ENCODE measurements at places on chromosomes 5 and 9.

DNA sequence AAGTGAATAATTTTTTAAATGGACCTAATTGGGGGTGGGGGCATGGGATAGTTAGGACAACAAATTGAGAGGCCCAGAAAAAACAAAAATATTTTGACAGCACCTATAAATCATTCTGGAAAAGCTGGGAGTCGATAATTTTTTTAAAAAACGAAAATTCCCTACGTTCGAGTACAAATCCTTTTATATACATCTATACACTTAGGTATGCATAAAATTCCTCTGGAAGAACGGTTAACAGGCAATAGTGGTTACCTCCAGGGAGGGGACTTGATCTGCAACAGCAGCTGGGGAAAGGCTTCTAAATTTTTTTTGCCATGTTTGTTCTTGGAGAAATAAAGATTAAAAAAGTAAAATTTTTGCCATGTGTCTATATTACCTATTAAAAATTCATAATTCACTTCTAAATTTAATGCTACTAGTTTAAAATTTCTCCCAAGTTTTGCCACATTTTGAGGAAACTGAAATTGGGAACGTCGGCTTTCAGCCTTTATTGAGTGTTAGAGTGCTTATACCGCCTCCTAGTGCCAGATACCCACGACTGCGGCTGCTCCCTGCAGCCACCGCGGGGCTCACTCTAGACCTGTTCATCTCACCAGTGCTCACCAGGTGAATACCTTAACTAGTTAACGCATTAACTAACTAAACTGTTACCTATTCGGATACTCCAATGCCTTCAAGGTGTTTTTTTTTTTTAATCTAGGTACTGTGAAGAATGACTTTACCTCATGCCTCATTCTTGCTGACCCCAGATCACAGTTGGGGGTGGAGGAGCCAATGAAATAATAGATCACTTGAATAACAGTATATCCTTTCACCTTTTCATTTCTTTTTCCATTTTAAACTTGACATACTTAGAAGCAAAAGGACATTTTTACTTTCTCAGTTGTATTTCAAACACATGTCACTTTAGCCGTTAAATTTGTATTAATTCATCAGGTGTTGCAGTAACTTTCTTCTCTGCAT, 1.8 kb upstream of the BHMT start:
- no peak for DNase-seq

DNA sequence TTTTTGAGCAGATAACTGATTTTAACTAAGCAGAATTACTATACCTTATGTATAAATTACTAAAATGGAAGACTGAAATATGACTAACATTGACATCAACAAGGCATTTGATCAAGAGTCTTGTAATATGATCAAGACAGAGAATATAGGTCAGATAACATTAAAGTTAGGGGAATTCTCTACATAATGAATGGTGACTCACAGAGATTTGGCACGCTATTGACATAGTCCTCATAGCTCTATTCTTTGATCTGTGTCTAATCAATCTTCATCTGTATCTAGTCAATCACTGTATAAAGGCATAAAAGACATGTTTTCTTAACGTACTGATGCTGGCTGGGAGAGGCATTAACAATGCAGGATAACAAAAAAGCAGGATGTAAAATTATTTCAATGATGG, 17.4 kb downstream of the ABITRAM start:
- DNase-seq, result no peak

DNA sequence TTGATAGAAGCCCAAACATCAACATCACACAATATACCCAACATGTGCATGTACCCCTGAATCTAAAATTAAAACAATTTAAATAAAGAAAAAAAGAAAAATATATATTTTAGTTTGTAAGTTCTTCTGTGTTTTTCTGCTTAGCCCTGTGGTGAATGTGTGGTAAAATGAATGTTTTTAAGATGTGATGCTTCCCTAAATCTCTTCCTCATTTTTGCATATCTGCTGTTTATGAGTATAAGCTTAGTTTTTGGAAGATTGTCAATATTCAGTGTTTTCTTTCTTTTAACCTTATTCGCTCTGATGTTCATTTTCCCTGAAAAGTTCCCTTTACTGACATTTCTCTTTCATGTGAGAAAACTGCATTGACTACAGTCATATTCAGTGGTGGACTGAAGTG, 44.4 kb upstream of the DAB2 start:
- DNase-seq, result no peak

DNA sequence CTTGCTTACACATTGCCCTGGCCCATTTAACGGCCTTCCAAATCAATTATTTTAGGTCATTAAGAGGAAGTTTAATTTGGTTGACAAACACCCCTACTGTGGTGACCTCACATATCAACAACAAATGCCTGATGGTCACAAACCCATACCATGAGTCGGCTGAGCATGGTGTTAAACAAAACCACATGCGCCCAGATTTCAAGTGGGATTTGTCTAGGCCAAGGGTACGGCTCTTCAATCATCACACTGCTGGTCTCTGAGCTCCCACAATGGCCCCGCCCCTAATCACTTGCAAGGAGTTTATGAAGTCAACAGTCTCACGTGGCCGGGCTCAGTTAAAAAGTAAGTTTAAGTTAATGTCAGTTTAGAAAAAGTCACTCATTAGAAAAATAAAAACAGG, 243.8 kb downstream of the CRB2 start:
- no peak for DNase-seq

GRCh38 chr5:25669645-25670401, 1025.0 kb upstream of the CDH10 start:
- no peak for DNase-seq

GRCh38 chr9:20611691-20612287, 10.5 kb downstream of the MLLT3 start:
- DNase-seq, result no peak

DNA sequence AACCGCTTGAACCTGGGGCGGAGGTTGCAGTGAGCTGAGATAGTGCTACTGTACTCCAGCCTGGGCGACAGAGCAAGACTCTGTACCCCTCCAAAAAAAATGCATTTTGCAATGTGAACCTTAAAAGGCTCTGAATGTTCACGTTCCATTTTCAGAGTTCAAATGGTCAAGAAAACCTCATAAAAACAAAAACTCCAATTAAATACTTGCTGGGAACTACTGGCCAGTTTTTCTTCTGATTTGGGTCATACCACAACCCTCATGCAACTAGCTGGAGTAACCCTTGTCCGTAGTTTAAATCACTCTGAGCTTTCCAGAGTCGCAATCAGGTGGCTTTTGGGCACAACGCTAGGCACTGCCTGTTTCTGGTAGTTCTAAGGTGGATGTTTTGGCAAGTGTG, 2.3 kb upstream of the OTULINL start:
- DNase-seq, result no peak

DNA sequence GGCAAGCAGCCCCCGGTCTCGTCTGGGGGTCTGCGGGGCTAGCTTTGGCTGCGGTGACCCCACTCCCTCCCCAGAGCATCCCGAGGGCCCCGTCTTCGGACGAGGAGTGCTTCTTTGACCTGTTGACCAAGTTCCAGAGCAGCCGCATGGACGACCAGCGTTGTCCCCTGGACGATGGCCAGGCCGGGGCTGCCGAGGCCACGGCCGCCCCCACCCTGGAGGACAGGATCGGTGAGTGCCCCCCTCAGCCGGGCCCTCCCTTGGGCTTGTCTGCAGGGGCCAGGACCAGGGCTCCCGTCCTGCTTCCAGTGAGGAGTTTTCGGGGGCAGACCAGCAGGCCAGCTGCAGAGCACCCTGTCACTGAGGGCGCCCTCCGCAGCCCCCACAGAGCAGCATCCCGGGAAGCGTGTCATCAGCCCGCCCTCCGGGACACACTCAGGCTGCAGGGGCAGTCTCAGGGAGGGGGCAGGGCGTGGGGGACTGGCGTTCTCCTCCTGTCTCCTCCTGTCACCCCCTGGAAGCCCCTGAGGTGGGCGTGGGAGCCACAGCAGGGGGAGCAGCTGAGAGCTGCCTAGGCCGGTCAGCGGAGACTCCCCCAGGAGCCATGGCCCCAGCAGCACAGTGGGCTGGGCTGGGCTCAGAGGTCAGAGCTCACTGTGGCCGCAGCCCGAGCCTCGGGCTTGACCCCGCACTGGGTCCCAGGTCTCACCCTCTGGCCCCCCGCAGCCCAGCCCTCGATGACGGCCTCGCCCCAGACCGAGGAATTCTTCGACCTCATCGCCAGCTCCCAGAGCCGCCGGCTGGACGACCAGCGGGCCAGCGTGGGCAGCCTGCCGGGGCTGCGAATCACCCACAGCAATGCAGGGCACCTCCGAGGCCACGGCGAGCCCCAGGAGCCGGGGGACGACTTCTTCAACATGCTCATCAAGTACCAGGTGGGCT, 7.7 kb downstream of the DNLZ start:
- DNase-seq, result no peak

DNA sequence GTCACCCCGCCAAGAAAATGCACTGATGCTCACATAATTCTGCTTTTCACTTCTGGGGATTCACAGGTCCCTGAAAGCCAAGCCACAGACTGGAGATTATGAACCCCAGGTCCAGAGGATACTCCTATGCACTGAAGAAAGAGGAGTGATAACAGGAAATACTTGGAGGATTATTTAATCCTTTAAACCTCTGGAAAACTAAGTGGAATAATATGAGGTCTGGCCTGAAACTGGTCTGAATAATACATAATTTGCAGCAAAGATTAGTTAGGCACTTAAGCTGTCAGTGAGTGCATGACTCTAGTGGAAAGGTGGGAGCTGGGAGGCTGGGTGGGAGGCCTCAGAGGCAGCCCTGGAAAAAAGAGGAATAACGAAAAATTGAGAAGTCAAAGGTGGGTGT, 45.7 kb downstream of the MARCHF3 start:
- no peak for DNase-seq

GRCh38 chr9:99967457-99967856, 61.0 kb downstream of the STX17 start:
- DNase-seq, result no peak
